HepG2 (cell line): ENCODE measurements at places on chromosomes 12 and 14. TPM values are rescaled to one million over a fixed set of nuclear protein-coding genes. Genes with fewer than 3 reads are reported as not detected.
A peak's percentile ranks its signal among the peaks of the same experiment; 100 is the strongest.

- no peak overlapping the region for H3K4me3 ChIP-seq
- no peak overlapping the region for H3K27ac ChIP-seq
- H3K27me3 ChIP-seq = peaks cover 2% of the 10 kb centered on the region; the same call in 2 of the 3 replicates
These were observed 22.2 kb downstream of the CCDC63 start for GRCh38 chr12:110869026-110869425.

DNA sequence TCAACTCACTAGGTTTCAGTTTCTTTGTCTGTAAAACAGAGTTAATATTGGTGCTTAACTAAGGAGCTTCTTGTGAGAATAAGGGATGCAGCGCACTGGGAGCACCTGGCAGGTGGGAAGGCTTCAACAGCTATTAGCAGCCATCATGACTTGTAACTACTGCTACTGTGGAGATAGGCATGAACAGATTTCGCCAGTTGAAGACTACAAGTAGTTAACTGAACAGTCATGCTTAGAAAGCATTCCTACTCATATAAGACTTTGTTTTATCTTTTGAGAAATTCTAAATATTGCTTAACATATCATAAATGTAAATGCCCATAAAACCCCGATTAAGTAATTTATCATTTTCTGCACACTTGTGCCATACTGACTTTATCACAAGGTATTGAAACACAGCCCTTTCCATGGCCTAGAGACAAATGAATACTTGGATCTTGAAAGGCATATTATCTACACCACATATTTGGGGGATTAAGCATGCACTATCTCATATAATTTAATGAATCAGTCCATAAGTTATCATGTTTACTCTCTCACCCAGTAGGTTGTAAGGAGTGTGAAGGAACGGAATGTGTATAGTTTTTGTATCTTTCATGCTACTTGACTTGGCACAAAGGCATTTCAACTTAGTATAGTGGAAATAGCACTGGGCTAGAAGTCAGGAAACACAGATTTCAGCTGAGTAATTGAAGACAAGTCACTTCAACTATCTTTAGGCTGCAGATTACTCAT lies 16.1 kb downstream of the NTN4 start:
- no peaks in the 10 kb centered on the region for H3K27me3 ChIP-seq
- H3K4me1 ChIP-seq = no peaks in the 10 kb centered on the region
- H3K27ac ChIP-seq = no peak overlapping the region
- H3K4me3 ChIP-seq = no peak overlapping the region
- no peak for DNase-seq
- H3K36me3 ChIP-seq = no peaks in the 10 kb centered on the region

DNA sequence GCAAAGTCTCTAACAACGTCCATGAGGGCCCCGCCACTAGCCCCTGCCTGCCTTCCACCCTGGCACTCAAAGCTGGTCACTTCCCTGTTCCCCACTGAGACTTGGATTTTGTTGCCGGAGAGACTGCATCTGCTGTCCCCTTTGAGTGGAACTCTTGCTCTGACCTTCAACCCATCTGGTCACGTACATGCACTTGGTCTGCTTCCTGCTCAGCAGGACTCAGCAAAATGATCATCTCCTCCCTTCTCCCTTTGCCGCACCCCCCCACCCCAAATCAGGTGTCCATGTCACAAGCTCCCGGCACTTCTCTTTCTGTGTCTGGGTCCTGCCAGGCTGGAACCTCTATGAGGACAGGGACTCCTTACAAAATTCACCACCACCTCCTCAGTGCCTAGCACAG lies 180.9 kb downstream of the CHST11 start:
- H3K36me3 ChIP-seq = no peaks in the 10 kb centered on the region
- no peak for DNase-seq
- H3K4me1 ChIP-seq = no peaks in the 10 kb centered on the region
- no peak overlapping the region for H3K4me3 ChIP-seq
- H3K27me3 ChIP-seq = peaks cover 12% of the 10 kb centered on the region; the same call in 1 of the 3 replicates

- no peak overlapping the region for H3K4me3 ChIP-seq
- peaks cover 16% of the 10 kb centered on the region; the same call in 1 of the 2 replicates for H3K27me3 ChIP-seq
- H3K27ac ChIP-seq = no peak overlapping the region
- no peak for DNase-seq
These were observed 2.5 kb upstream of the CPNE6 start for GRCh38 chr14:24068711-24069410.

DNA sequence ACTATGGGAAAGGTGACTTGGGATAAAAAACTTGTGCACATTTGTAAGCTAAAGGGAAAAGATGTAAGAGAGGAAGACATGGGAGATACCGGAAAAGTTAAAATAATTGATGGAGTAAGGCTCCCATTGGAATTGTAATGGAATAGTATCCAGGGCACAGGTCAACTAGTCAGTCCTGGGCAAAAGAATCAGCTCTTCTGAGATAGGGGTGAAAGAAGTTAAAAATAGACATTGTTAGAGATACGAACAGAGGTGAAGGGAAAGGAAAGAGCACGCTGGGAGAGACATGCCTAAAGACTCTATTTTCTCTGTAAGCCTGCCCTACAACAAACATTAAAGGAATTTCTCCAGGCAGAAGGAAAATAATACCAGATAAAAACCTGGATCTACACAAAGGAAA lies 101.6 kb downstream of the SLC41A2 start:
- no peak overlapping the region for H3K27ac ChIP-seq
- no peak for DNase-seq
- no peaks in the 10 kb centered on the region for H3K36me3 ChIP-seq
- no peaks in the 10 kb centered on the region for H3K4me1 ChIP-seq

- H3K27me3 ChIP-seq = peaks cover 4% of the 10 kb centered on the region; the same call in 1 of the 2 replicates
- H3K27ac ChIP-seq = no peak overlapping the region
- no peaks in the 10 kb centered on the region for H3K4me1 ChIP-seq
These were observed 5.2 kb upstream of the RIMKLB start for GRCh38 chr12:8692573-8692972.

KCNA1 gene
- not detected in 2 replicates for total RNA-seq

- H3K27ac ChIP-seq = no peak overlapping the region
- H3K27me3 ChIP-seq = peaks cover 4% of the 10 kb centered on the region
- peaks cover 30% of the 10 kb centered on the region for H3K4me1 ChIP-seq
- H3K36me3 ChIP-seq = no peaks in the 10 kb centered on the region
These were observed 92.4 kb downstream of the SETD3 start for GRCh38 chr14:99388286-99388685.

METTL1 gene
- 34.7 and 35.5 TPM in 2 replicates for total RNA-seq

TMTC1 gene
- 1.4 and 1.8 TPM in 2 replicates for total RNA-seq

GRCh38 chr12:129589503-129589902 lies 314.3 kb downstream of the TMEM132D start:
- no peaks in the 10 kb centered on the region for H3K36me3 ChIP-seq
- no peak for DNase-seq
- H3K4me3 ChIP-seq = no peak overlapping the region
- H3K27ac ChIP-seq = no peak overlapping the region
- no peaks in the 10 kb centered on the region for H3K4me1 ChIP-seq

GRCh38 chr14:49957089-49957852 lies 64.4 kb downstream of the ARF6 start:
- no peak for DNase-seq
- no peaks in the 10 kb centered on the region for H3K27me3 ChIP-seq
- H3K27ac ChIP-seq = no peak overlapping the region
- no peaks in the 10 kb centered on the region for H3K36me3 ChIP-seq
- H3K4me3 ChIP-seq = no peak overlapping the region
- peaks cover 51% of the 10 kb centered on the region for H3K4me1 ChIP-seq

DNA sequence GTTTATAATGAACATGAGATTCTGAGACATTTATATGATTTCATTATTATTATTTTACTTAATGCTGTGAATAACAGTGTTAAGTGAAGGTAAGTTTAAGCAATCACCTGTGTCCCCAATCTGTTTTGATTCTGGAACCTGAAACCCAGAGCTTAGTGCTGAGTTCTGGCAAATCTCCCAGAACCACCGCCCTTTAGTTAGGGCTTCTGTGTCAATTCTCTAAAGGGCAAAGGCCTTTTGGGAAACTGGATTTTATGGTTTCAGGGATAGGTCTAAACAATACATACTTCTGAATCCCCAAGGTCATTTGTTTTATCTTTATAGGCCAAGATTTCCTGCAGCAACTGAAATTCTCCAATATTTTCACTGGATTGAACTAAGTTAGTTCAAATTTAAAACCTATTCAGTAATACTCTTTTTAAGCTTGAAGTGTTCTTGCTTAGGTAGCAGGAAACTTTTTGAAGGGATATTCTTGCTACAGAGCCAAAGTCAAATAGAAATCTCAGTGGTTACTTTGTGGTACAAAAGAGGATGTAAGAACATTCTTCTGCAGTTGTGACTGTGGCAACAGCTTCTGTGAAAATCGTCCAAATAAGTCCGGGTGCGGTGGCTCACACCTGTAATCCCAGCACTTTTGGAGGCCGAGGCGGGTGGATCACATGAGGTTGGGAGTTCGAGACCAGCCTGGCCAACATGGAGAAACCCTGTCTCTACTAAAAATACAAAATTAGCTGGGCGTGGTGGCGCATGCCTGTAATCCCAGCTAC lies 10.0 kb upstream of the PKP2 start:
- peak; percentile 74 for DNase-seq
- H3K27ac ChIP-seq = peak overlapping the region; percentile 13
- no peak overlapping the region for H3K4me3 ChIP-seq

GEMIN2 gene
- total RNA-seq = 110 and 160 TPM in 2 replicates

DNA sequence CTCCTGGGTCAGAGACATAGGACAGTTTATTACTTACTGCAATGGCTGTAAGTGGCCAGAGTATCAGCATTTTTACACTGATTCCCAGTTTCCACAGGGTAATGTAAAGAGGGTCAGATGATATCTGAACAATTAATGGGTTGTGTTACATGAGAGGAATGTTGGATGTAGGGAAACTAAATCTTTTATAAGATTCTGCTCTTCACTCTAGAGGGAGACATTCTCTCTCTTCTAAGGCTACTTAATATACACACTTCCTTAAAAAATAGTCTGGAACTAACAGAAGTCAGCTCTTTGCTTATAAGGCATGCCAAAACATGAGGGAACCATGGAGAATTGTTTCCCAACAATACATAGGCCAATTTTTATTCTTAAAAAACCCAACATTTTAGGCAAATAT lies 389.8 kb downstream of the ETNK1 start:
- no peaks in the 10 kb centered on the region for H3K36me3 ChIP-seq
- DNase-seq = no peak

CLEC1A gene
- not detected in 2 replicates for total RNA-seq

PLEKHG7 gene
- total RNA-seq = not detected in 2 replicates

A2M gene
- 1,675 and 2,807 TPM in 2 replicates for total RNA-seq

FGF23 gene
- total RNA-seq = not detected in 2 replicates

GRCh38 chr12:12185414-12185813 lies 81.4 kb downstream of the LRP6 start:
- H3K36me3 ChIP-seq = peaks cover 48% of the 10 kb centered on the region
- no peak overlapping the region for H3K27ac ChIP-seq
- no peak for DNase-seq
- H3K4me1 ChIP-seq = 0 out of 2 replicates have a peak, but pooled peaks cover 5% of the 10 kb centered on the region
- no peak overlapping the region for H3K4me3 ChIP-seq
- no peaks in the 10 kb centered on the region for H3K27me3 ChIP-seq

- no peak overlapping the region for H3K4me3 ChIP-seq
- peaks cover 24% of the 10 kb centered on the region for H3K4me1 ChIP-seq
- peaks cover 14% of the 10 kb centered on the region; the same call in 1 of the 2 replicates for H3K36me3 ChIP-seq
- H3K27ac ChIP-seq = no peak overlapping the region
- no peak for DNase-seq
- H3K27me3 ChIP-seq = no peaks in the 10 kb centered on the region
These were observed 51.5 kb downstream of the DUSP16 start for GRCh38 chr12:12511021-12511783.

DNA sequence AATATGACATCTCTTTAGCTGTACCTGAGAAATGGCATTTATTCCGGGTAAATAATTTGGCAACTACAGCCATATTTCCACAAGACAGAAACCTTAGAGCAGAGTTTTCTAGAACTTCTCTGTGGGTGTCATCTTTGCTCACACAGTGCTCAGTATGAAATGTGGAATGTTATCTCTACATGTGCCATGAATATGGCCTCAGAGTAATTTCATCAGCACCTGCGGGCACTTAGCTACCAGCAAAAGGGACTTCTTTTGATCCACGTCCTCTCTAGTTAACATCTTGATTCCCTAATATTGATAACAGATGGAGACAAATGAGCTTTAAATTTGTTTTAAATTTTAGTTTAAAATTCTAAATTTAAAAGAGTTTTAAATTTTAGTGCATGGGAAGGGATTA lies 2.9 kb upstream of the ATG14 start:
- peaks cover 24% of the 10 kb centered on the region for H3K4me1 ChIP-seq
- H3K27me3 ChIP-seq = no peaks in the 10 kb centered on the region; the same call in 1 of the 2 replicates
- H3K36me3 ChIP-seq = no peaks in the 10 kb centered on the region
- H3K4me3 ChIP-seq = no peak overlapping the region
- DNase-seq = no peak

ESPL1 gene
- 11.5 and 11.6 TPM in 2 replicates for total RNA-seq

GRCh38 chr12:1457901-1458300 lies 136.5 kb downstream of the FBXL14 start:
- no peak for DNase-seq
- H3K4me3 ChIP-seq = no peak overlapping the region
- 0 out of 3 replicates have a peak, but pooled peaks cover 5% of the 10 kb centered on the region for H3K36me3 ChIP-seq
- H3K27me3 ChIP-seq = no peaks in the 10 kb centered on the region

DNA sequence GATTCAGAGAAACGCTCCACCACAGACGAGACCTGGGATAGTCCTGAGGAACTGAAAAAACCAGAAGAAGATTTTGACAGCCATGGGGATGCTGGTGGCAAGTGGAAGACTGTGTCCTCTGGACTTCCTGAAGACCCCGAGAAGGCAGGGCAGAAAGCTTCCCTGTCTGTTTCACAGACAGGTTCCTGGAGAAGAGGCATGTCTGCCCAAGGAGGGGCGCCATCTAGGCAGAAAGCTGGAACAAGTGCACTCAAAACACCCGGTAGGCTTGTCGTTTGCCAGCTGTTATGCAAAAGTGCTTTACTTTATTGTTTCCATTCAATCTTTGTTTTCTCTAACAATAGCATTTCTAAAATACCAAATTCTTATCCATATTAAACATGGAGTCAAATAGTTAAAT lies 287.3 kb downstream of the NAV3 start:
- H3K36me3 ChIP-seq = no peaks in the 10 kb centered on the region
- DNase-seq = no peak
- H3K27me3 ChIP-seq = no peaks in the 10 kb centered on the region
- no peak overlapping the region for H3K4me3 ChIP-seq
- H3K27ac ChIP-seq = no peak overlapping the region
- no peaks in the 10 kb centered on the region for H3K4me1 ChIP-seq

DNA sequence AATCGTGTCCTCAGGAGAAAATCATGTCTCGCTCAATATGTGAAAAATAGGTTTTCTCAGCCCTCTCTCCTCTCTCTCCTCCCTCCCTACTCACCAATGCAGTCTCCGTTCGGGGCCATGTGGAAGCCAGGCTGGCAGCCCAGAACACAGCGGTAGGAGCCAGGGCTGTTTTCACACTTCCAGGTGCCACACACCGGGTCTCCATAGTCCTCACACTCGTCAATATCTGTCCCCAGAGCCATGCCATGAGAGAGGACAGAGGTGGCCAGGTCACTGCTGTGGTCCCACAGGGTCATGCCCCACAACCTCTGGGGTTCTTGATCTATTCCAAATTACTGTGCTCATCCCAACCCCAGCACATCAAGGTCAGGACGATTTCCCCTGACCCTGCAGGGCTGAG lies 13.5 kb downstream of the ISCA2 start:
- H3K4me1 ChIP-seq = peaks cover 20% of the 10 kb centered on the region

GRCh38 chr12:116427200-116427930 lies 131.8 kb upstream of the MAP1LC3B2 start:
- H3K36me3 ChIP-seq = no peaks in the 10 kb centered on the region
- H3K27me3 ChIP-seq = peaks cover 9% of the 10 kb centered on the region; the same call in 1 of the 3 replicates

DNA sequence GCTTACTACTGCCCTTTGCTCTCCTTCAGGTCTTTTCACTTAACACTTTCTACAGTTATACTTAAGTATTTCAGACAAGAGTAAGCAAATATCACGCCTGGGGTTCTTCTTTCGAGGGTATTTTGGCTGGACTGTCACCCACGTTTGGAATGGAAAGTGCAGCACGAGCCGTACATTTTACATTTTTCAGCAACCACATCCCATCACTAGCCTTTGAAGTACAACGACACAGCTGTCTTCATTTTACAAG lies 349 bp upstream of the FAM177A1 start:
- H3K27ac ChIP-seq = peak overlapping the region; percentile 81
- 0 out of 3 replicates have a peak, but pooled peaks cover 4% of the 10 kb centered on the region for H3K36me3 ChIP-seq
- H3K27me3 ChIP-seq = no peaks in the 10 kb centered on the region; the same call in 2 of the 3 replicates
- no peak for DNase-seq
